ENCODE measurements at places on chromosomes 16 and 17.

GRCh38 chr16:20675488-20676267, 21.8 kb downstream of the ACSM1 start:
- DNase-seq = no peak

DNA sequence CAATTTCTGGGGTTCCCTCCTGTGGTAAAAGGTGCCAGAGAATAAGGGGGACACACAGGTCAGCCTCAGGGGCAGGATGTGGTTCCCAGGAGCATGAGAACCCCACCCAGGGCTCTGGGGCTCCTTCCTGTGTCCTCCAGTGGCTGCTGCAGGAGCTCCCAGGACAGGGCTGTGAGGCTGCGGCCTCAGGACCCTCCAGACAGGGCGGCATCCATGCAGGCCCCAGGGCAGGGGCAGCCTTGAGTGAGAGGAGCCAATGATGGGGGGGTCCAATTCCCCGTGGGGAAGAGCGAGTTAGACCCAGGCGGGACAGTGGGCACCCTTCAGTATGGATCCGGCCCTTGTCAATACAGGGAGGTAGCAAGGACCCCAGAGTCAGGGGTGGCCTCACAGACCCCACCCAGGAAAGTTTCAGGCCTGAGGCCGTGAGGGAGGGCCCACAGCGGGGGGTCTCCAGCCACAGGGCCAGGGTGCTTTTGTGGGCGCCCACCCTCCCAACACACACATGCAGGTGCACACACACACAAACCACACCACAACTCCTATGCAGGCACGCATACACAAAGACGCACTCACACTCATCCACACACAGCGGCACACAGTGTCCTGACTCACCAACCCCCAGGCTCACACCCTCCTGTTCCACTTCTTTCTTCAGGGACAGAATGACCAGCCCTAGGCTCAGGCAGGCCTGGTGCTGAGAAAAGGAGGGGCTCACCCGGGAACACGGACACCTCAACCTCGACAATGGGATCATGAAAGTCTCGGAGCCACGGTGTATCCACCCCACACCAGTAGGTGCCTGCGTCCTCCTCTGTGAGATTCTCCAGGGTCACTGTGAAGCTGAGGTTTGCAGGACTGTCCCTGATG, 1.8 kb downstream of the CD300C start:
- DNase-seq = no peak

DNA sequence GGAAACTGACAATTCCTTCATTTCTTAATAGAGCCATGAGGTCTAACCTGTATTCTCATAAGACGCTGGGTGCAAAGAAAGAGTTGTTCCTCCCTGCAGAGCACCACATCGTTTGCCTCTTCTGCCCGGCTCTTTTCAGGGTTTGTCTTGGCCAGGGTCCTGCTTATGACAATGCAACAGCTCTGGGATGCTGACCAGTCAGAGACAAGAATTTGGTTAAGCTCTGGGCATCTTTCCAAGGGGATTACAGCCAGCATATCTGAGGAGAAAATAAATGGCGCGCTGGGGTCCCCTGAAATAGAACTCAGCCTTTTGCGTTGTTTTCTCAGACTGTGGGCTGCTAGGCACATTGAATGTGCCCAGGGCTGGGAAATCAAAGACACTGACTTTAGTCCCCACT, 128.6 kb downstream of the SHISA6 start:
- DNase-seq = no peak

DNA sequence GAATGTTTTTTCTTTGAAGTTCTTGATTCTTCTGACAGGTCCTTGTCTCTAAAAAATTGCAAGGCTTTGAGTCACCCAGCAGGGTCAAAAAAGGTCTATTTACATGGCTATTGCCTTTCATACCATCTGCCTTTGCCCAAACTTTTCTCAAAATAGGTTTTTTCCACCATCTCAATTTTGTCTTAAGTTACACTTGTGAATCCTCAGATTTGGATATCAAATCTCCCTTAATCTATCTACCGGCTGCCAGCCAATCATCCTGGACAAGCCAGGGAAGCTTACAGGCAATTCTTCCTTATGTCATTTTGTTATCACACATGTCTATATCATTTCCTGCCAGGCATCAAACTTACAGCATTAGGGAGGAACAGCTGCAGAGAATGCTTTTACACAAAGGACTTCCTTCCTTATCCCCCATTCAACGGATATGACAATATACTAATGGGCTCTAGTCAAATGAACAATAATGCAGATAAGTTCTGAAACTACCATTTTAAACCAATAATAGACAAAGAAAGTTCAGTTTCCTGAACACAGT, 104.1 kb upstream of the CORO6 start:
- peak; percentile 23 for DNase-seq

DNA sequence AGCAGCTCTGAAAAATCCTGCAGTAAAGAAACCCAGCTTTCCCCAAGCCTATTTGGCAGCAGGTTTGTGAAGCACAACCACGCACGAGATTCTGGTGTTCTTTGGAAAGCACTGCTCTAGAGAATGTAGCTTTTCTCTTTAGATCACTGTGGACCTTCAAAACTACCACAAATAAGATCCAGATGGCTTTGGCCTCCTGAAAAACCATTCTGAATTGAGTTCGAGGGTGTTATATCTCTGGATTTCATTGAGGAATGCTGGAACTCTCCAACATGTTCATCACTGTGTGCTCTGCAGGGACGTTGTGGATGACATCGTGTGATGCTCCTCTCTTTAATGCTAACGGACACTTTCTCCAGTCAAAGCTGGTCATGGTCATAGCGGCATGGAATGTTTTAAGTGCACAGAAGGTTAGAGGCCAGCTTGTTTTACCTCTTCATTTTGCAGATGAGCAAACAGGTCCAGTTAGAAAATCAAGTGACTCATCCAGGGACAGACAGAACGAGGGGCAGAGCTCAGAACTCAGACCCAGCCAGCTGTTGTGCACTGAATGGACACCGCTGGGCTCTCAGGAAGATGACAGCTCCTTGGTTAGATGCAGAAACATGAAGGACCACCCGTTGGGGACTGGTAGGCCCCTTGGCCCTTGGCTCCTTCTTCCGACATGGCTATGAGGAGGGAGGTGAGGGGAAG, 37.2 kb downstream of the CCDC42 start:
- DNase-seq = peak; percentile 23

DNA sequence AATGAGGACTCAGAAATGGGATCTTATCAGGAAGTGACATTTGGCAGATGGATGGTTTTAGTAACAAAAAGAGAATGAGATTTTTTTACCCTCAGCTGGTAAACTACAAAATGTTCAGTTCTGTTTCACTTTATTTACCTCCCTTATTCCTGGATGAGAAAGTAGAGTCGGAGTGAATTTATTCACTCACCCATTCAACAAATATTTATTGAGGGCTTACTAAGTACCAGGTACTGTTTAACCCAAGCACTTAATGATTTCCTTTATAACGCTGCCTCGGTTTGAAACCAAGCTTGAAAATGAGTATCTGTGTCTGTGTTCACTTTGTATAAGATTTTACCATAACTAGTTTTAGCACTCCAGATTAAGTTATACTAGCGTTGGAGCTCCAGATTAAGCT, 38.1 kb downstream of the CDRT15 start:
- DNase-seq = no peak

DNA sequence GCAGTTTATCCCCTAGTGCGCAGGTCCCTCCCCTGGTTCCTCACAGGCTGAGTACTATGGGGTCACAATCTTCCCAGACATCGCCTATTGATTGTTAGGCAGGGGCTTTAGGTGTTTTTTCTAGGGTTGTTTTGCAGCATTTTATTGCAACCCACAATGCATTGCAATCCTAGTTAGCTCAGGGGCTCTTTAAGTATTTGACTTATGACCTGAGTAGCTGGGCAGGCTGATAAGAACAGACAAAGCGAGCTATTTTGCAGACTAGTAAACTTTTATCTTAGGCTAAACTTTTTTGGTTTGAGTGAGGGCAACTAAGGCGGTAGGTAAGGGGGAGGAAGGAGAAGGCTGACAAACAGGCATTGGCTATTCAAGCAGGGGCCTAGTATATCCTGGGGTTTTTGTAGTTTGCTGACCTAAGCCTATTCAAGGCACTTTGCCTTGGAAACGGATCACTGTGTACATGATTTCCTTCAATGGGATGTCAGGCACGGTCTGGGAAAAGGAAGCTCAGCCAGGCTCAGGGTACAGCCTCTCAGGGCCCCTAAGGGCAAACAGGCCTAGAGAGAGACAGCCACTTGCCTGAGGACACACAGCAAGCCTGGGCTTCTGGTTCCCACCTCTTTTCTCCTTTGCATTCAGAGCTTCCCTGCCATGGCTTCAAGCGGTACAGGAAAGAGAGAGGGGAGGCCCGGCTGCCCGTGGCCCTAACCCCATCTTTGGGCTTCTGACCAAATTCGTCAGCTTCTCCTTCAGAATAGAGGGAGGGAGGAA, 6.4 kb downstream of the DRC7 start:
- no peak for DNase-seq

- peak; percentile 27 for DNase-seq
These were observed 6.4 kb upstream of the FOXJ1 start for GRCh38 chr17:76147211-76148014.

GRCh38 chr16:13569986-13570385, 350.0 kb upstream of the ERCC4 start:
- DNase-seq = no peak

- no peak for DNase-seq
These were observed 17.0 kb downstream of the SLC38A10 start for GRCh38 chr17:81277946-81278693.

DNA sequence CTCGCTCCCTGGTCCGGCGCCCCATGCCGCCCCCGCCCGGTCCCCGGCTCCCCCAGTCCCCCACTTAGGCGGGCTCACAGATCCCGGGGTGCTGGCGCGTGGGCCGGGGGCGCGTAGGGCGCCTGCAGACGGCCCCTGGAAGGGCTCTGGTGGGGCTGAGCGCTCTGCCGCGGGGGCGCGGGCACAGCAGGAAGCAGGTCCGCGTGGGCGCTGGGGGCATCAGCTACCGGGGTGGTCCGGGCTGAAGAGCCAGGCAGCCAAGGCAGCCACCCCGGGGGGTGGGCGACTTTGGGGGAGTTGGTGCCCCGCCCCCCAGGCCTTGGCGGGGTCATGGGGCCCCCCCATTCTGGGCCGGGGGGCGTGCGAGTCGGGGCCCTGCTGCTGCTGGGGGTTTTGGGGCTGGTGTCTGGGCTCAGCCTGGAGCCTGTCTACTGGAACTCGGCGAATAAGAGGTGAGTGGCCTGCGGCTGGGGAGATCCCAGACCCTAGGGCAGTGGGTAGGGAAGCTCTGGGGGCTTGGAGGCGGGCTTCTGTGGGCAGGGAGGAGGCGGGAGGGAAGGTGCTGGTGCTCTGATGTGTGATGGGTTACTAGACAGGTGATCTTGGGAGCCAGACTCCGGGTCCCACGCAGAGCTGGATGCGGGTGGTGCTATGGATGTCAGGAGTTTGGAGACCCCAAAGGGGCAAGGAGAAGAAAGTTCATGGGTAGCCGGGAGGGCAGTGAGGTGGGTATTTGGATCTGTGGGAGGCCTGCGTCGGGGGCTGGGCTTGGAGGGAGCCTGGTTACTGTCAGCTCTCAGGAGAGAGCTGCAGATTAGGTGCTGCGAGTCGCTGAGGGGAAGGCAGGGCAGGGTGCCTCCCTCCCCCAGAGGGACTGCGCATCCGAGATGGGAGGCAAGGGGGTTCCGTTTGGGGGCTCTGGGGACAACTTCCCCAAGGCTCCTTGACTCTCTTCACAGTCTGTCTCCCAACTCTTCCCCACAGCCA, 560 bp downstream of the EFNB3 start:
- DNase-seq = no peak

- DNase-seq = no peak
These were observed 324.6 kb upstream of the CDH11 start for GRCh38 chr16:65446427-65446826.

- DNase-seq = no peak
These were observed 1951.7 kb downstream of the TP53TG3F start for GRCh38 chr16:35411156-35411555.

DNA sequence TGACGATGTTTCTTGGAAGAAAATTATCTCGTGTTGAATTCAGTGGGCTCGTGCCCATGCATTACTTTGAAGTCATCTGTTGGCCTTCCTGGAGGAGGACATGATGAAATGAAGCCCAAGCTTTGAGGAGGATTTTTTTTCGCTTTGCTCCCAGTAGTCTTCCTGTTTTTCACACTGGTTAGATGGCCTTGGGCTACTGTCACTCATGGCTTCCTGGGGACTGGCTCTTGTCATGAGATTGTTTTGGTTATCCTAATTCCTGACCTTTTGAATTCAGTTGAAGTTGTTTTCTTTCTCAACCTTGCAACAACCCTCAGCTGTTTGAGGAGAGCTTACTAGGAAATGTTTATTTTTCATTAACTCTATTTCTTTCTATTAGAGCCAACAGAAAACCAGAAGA, 430.7 kb downstream of the HS3ST3B1 start:
- no peak for DNase-seq

- no peak for DNase-seq
These were observed 65.5 kb upstream of the HSBP1 start for GRCh38 chr16:83742124-83742899.

DNA sequence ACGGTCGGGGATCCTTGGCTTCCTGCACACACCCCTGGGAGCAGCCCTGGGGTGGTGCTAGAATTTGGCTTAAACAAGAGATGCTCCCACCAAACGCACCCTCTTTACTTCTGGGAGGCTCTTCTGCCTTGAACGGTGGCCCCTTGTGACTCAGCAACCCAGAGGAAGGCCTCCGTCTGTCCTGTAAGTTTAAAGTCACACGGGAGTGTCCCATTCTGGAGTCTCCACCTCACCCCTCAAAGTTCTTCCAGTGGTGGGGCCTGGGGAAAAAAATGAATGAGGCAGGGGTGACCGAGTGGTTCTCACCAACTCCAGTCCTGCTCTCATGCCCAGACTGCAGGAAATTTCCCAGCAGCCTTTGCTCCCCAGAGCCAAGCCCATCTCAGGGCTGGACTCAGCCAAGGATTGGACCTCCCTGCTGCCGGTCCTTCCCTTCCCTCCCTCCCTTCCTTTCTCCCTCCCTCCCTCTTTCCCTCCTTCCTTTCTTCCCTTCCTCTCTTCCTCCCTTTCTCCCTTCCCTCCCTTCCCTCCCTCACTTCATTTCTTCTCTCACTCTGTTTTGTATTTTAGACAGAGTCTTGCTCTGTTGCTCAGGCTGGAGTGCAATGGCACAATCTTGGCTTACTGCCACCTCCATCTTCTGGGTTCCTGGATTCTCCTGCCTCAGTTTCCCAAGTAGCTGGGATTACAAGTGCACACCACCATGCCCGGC, 11.4 kb downstream of the ITGAD start:
- DNase-seq = peak; percentile 12

DNA sequence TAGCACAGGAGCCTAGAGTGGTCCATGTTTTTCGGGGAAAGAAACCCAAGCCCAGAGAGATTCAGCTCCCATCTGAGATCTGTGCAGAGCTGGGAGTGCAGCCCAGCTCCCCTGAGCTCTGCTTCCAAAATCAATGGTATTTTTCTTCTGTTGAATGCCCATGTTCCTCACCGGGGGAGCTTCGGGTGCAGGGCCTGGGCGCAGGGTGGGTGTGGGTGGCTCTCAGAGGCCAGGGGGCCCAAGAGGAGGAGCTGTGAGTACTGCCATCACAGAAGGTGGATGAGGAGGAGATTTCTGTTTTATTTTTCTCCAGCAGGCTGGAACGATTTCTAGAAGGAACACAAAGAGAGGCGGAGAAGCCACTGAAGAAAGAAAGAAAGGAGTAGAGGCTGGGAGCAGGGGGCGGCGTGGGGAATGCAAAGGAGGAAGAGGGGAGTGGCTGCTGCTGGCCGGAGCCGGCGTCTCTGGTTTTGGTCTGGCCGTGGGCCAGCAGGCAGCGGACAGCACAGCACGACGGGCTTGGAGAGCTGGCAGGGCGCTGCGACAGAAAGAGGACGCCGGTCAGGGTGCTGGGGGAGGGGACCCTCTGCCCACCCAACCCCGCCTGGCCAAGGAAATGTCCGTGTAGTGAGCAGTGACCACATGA, 76.2 kb upstream of the KSR1 start:
- peak; percentile 62 for DNase-seq

GRCh38 chr17:45580924-45581323, 90.4 kb upstream of the PLEKHM1 start:
- DNase-seq = no peak
